Trophoblast cell (in vitro differentiated cells and primary cell): ENCODE measurements at places on chromosomes 11 and 22.
A peak's percentile ranks its signal among the peaks of the same experiment; 100 is the strongest.

GRCh38 chr11:123238297-123238696 lies 43.2 kb upstream of the CLMP start:
- DNase-seq = peak; percentile 34

GRCh38 chr22:45009606-45010531 lies at the start of gene PHF21B:
TSS of gene PHF21B (minus strand) at chr22:45010005. CDS start at chr22:45009549, 456 bp downstream.
- DNase-seq = no peak

DNA sequence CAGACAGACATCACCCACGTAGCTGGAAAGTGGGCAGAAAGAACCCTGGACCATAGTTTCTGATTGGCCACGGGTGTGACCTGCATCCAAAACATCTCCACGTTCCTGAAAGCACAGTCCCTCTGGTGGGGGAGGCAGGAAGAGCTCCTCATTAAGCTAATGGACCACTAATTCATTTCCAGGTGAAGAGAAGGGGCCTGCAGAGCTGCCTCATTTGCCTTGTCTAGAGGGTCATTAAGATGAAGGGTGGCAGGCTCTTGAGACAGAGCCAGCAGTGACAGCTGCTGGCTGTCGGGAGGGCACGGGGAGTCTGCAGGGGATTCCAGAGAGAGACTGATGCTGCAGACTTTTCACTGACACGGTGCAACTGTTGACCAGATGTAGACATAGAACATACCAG lies 149.6 kb upstream of the OPCML start:
- no peak for DNase-seq

GRCh38 chr22:36822581-36822980 lies 5.7 kb upstream of the PVALB start:
- DNase-seq = no peak

GRCh38 chr22:37163575-37164504 lies 14.1 kb upstream of the IL2RB start:
- DNase-seq = no peak

DNA sequence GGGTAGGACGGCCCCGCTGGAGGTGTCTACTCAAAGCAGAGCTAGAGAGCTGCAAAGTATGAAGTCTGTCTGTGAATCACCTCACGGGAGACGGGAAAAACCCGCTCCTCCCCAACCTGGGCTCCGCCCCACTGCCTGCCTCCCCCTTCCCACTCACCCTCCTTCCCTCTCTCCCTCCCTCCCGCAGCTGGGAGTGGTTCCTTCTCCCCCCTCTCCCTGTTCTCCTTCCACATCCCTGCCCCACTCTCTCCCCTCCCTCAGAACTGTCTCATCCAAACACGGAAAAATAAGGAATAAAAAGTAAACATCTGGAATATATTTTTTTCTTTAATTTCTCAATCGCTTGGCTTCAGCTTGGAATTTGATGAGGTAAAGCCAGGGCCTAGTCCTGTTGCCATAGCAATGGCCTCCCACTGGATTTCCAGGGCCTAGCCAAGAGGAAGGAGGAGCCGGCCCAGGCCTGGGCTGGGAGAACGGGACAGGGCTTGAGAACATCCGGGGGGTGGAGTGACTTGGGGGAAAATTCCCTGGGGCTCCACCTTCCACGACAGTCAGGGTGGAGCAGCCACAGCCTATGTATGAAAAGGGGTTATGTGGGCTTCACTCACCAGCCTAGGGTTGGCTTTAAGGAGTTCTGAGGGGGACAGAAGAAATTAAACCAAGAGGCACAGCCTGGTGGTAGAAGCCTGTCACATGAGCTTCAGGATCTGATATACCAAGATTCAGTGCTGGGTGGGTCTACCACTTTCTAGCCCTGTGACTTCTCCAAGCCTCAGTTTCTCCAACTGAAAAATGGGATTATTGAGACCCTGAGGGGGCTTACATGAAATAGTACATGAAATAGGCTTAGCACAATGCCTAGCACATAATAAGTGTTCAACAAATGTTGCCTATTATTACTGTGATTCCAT lies 2.2 kb downstream of the TNKS1BP1 start:
- DNase-seq = peak; percentile 84

- DNase-seq = peak; percentile 60
Observed at GRCh38 chr22:41576877-41577276, 12.8 kb downstream of the PMM1 start.

DNA sequence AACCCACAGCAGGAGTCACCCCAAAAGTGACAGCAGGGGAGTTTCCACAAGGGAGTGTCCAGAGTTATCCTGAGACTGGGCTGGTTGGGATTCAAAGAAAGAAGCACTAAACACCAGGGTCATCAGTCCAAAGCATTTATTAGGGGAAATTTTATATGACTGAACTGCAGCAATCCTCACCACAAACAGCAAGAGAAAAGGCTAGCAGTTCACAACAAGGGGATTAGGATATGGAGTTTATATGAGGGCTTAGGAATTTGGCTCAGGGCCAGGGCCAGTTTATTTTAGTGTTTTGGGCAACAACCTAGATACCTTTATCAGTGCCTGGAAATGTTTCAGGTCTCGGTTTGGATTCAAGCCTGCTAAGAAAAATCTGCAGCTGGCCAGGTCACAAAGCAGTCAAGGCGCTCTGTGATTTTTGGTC lies 4.6 kb upstream of the TMEM126A start:
- DNase-seq = no peak

DNA sequence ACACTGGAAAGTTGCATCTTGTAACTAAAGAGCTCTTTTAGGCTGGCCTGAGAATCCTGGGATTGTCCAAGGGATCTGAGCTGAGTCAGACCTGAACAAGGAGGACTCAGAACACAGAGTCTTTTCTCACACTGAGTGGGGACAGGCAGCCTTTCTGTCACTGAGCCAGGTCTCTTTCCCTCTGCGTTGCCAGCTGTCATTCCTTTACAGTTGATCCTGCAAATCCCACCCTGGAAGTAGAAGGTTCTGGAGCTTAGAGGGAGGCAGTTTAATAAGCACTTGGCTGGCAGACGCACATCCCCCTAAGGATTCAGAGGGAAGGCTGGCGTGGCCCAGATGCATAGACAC lies 76.3 kb upstream of the SUSD2 start:
- DNase-seq = no peak

GRCh38 chr11:27231530-27231929 lies 131.5 kb downstream of the CCDC34 start:
- no peak for DNase-seq

- DNase-seq = no peak
Observed at GRCh38 chr11:20207781-20208621, 47.7 kb upstream of the DBX1 start.

GRCh38 chr11:932435-932834 lies 6.8 kb downstream of the AP2A2 start:
- DNase-seq = peak; percentile 49

GRCh38 chr11:72348250-72348649 lies 86.1 kb downstream of the CLPB start:
- DNase-seq = no peak

DNA sequence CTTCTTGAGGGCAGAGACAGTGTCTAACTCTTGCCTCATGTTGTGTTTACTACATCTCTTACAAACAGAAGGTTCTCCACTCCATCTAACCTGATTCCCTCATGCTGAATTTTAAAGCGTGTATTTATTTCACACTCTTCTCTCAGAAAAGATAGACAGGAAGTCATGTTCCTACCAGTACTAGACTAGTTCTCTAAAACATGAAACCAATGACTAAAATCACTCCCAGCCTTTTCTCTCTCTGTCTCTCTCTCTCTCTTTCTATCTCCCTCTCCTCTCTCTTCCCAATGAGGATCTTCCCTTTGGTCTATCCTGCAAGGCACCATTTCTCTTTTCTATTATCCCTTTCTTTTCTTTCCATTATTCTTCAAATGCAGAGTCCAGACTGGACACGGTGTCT lies 391.9 kb upstream of the CADM1 start:
- DNase-seq = no peak

- no peak for DNase-seq
Observed at GRCh38 chr22:23495614-23496444, 84.3 kb downstream of the IGLL1 start.

DNA sequence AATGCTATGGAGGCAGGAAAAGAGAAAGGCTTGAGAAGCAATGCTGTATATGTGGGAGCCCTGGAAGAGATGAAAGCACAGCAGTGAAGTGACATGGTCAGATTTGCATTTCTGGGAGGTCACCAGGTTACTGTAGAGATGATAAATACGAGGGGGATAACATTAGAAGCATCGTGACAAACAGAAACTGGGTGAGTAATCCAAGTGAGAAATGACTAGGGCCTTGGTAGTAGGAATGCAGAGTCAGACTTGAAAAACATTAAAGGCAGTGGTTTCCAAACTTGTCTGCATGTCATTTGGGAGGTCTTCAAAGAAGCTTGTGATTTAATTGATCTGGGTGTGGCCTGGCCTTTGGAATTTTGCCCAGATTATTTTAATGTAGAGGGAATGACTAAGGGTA lies 43.9 kb downstream of the CCDC34 start:
- no peak for DNase-seq

DNA sequence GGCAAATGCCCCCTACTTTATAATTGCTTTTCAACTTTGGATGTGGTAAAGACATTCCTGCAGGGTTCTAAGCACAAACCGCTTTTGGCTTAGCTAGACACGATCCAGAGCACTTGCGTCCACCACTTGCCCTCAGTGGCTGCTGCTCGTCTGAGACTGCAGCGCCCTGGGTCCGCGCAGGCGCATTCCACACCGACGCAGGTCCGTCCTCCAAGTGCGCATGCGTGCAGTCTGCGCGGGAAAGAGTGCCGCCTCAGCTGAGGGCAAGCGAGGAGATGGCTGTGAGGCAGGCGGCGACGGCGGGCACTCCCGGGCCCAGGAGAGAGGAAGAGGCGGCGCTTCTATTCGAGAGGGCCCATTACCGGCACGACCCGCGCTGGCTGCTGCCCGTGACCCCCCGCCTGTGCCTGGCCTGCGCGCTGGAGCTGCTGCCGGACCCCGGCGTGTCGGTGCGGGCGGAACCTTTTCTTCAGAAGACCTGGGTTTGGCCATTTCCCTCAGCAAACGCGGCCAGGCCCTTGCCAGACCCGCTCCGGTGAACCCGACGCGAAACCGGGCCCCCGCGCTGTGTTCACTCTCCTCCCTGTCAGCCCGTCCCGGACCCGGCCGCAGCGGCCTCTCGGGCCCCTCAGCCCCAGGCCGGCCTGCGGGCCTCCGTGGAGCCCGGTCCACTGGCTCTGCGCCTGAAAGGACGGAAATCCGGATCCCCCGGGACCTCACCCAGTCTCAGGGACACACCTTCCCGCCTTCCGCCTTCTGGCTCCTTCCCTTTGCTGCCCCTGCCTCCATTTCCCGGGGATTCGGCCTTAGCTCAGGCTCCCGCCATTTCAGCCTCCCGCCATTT lies at the start of gene MEI1:
MEI1 (plus strand) TSS at position 240 of the 844 bp plus-strand sequence; CDS start at position 276, 36 bp downstream.
- peak; percentile 96 for DNase-seq

DNA sequence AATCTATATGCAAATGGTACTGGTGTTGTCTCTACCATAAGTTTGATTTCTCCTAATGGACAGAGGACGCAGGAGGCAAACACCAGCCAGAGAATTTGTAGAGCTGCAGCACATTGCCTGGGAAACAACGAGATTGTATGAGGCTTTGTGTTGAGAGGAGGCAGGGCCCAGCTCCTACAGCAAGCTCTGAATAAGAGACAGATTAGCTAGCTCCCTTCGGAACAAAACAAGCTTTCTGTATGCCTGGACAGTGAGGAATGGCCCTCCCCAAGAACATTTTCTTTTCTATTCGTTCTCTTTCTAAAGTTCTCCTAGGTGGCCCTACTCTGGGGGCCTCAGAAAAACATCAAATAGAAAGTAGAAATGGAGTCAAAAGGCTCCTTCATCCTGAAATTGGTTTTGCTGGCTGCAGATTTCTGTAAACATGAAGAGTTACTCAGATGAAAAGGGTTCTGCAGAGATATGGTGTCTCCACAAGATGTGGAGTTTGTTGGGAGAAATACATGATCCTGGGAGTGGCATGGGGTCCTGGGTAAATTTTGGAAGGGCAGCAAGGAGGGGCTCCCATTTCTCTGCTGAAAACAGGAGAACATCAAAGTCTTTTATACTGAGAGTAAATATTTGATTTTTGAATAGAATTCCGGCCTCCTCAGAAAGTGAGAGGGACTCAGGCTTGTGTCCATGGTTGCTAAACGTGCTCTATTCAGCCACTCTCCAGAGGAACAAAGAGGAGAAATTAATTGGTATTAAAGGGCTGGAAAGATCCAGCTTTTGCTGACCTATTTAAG lies 6.8 kb upstream of the HEPACAM start:
- DNase-seq = no peak

- DNase-seq = no peak
Observed at GRCh38 chr22:37254209-37254866, 10.3 kb upstream of the RAC2 start.

DNA sequence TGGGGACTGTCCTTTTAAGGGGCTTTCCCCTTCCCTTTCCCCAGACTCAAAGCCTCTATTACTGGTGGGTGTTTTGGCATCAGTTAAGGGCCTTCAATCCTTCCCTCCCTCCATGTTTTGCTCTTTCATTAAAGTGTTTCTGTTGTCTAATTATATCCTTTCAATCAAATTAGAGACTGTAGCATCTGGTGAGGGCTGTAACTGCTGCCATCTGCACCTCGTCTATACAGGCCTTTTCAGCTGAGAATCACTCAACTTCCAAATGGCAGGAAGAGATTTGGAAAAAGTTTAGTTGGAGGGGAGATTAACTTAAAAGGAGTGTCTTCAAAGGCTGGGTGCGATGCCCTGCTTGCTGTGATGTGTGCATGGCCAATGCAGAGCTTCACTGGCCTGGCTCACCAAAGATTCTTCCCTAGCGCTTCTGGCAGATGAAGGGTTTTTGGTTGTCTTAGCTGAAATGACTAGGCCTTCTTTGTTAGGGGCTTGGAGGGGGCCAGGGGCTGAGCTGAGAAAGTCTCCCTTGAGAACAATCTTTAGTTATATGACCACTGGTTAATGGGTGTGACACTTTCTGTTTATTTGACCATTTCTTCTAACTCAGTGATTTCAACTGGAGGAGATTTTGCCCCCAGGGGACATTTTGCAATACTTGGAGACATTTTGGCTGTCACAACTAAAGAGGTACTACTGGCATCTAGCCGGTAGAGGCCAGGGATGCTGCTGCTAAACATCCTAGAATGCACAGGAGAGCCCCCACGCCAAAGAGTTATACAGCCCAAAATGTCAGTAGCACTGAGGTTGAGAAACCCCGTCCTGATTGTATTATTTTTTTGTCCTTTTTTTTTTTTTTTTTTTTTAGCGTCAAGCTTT lies 7.5 kb downstream of the KREMEN1 start:
- peak; percentile 95 for DNase-seq
